Hippocampal formation (tissue), 2 donors: ENCODE measurements at places on chromosomes 16 and 17.
A peak's percentile ranks its signal among the peaks of the same experiment; 100 is the strongest.

- no peak for DNase-seq
Observed at GRCh38 chr17:28599311-28600184, 723 bp upstream of the SPAG5 start.

DNA sequence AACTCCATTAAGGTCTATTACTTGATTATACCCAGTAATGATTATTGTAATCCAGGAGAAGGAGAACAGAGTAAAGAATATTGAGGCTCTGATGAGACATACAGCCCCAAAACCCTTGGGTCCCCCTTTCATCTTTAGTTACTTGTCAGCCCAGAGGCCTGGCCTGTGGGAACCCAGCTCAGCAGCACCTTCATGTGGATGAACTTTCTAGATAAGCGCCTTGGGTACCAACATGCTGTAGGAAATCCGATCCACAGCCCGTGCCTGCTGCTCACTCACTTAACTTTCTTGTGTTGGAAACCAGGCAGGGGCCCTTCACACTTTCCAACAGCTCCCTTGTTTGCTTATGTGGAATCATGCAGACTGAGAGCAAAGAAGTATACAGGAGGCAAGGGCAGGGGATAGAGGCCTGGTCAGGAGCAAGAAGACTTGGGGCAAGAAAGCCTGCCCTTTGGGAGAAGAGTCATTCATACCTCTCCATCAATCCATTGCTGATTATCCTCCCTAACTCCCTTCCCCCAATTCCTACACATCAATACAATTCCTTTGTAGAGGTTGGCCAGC lies 64.0 kb upstream of the SOX9 start:
- no peak for DNase-seq

DNA sequence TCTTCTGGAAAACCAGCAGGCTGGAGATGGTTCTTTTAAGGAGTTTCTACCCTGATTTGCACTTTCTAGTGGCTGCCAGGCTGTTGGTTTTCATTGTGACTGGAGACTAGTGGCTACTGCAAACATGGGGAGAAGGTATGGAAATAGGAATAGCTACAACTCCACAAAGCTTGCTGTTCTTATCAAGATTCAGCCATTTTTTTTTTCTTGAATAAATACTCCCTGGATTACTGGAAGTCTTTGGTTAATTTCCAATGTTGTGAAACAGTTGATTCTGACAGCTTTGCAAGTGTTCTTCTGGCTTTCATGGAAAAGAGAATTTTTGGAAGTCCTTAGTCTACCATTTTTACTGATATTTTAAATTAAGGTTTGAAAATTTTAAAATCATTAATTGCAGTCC lies 277.7 kb downstream of the HS3ST3A1 start:
- DNase-seq = no peak

DNA sequence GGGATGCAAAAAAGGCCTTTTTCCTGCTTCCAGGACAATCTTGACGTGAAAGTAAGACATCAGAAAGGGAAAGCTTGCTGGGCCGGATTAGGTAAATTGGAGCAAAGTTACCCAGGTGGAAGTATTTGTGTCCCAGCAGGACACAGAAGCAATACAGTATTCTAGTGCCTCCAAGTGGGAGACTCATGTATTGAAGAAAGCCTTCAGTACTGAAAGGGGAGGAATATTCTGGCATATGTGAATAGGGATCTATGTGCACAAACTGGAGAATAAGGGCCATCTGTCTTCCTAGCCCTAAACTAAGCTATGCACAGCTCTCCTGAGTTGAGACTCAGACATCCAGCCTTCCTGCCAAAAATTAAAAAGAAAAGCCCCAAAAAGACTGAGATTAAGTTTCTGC lies 327.3 kb upstream of the CDH8 start:
- no peak for DNase-seq

GRCh38 chr17:42760652-42761581 lies at the start of gene RAMP2:
Gene RAMP2, plus strand, starts transcription at chr17:42761227. Its CDS starts 35 bp downstream, at chr17:42761262.
- no peak for DNase-seq

DNA sequence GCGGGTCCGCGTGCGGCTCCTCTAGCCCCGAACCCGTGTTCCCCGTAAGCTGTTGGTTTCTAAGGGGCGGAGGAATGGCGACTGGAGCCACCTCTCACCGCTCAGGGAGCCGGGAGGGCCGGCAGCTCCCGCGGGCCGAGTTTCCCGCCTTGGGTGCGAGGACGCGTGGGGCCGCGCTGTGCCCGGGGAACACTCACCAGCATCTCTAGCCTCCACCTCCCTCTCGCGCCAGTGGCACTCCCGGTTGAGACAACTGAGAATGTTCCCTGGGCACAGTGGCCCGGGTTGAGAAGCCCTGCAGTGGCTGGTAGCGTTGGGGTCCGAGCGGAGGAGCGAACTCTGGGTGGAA lies 560 bp downstream of the TELO2 start:
- no peak for DNase-seq

GRCh38 chr17:80636361-80637018 lies 91.9 kb downstream of the RPTOR start:
- no peak for DNase-seq

DNA sequence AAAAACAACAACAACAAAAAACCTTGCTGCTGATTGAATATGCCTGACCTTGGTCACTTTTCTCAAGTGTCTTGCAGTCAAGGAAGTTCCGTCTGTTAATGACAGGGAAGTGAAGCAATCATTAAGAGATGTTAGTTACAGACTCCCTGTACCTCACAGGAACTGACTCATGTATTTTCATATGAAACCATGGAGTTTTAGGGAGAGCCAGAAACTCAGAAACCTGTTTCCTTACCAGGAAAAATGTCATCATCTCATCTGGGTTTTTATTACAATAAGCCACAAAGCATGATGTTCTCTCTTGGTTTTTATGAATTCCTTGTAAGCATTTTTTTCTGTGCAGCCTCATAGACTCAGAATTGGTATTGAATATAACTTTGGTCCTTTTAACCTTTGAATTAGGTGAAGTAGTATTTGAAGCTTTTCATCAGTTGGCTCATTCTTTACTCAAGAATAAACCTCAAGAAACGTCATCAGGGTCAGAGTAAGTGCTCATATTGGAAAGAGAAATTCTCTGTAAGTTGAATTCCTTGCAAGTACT lies 10.3 kb downstream of the LYRM1 start:
- DNase-seq = no peak

- DNase-seq = no peak
Observed at GRCh38 chr17:38898291-38898679, 27.1 kb upstream of the LASP1NB start.

DNA sequence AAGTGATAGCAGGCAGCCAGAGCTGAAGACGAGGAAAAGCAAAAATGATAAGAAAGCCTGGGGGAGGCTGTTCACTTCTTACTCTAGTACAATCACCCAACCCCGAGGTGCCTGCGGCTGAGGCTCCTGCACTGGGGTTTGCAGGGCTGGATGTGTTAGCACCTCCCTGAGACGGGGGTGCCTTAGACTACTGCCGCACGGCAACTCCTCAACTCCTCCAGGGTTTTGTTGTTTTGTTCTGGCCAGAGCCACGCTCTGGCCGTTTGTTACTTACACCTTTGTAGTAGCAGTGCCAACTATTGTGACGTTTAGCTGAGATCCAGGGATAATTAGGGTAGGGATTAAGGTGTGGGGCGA lies 51.5 kb downstream of the LDHD start:
- no peak for DNase-seq

DNA sequence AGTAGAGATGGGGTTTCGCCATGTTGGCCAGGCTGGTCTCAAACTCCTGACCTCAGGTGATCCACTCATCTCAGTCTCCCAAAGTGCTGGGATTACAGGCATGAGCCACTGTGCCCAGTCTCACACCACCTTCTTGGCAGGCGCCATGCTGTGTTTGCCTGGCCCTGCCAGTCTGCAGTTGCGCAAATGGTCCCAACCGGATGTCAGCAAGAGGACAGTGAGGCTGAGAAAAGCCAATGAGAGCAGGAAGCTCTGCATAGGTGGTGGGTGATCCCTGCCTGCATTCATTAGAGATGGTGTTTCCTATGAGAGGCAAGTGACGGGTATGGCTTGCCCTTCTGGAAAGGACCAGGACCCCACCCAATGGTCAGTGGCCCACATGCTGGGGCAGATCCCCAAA lies 59.3 kb downstream of the PECAM1 start:
- no peak for DNase-seq

GRCh38 chr17:72380737-72381136 lies 259.9 kb downstream of the SOX9 start:
- no peak for DNase-seq

- DNase-seq = no peak
Observed at GRCh38 chr17:11138023-11138422, 103.0 kb upstream of the SHISA6 start.

GRCh38 chr17:7613769-7614424 lies 800 bp downstream of the FXR2 start:
- no peak for DNase-seq

DNA sequence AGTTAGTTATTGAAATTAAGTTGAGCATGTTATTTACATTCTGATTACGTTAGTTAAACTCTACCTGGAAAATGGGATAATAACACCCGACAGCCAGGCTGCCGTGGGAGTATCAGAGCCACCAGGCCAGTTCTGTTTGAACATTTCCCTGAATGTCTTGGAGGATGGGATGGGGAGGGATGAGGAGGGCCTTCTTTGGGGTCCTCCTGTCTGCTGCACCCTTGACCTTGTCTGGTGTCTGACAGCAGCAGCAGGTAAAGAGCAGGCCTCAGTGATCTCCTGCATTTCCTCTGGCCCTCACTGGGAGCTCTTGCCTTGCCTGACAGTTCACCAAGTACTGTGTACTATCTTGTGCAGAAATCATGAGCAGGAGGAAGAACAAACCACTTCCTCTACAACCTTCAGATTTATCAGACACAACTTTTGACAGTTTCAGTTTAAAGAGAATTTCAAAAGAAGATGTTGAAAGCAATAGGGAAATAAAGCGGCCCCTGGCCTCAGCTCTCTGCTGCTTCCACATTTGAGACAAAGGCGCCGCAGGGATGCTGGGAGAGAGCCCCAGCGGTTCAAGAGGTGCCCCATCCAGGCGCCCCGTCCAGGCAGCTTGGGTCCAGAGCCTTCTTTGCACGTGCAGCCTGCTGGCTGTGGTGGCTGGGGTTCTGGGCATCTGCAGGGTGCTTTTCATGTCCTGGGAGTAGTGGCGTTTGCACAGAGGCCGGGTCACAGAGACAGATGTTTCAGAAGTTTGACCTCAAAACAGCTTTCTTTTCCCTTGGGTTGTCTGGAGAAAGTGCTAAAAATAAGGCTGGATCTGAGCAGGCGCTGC lies 25.3 kb downstream of the CMIP start:
- DNase-seq = peak; percentile 26

- no peak for DNase-seq
Observed at GRCh38 chr17:45273551-45273957, 11.7 kb upstream of the SPATA32 start.

DNA sequence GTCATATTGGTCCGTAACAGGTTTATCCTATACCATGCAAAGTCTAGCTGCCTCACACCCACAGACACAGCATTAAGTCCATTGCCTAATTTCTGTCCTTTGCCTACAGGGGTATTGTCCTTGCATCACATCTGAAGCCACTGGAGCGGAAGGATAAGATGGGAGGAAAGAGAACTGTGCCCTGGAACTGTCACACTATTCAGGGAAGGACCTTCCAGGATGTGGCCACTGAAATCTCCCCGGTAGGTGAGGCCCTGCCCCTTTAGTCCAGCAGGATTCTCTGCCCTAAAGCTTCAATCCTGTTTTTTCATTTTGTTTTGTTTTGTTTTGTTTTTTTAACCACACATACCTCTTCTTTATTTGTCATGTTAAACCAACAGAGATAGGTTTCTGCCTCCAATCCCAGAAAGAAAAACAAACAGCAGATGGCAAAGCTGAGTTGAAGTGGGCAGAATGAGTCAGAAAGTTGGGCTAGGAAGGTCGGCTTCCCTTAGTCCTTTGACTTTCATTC lies 2.2 kb upstream of the EFTUD2 start:
- no peak for DNase-seq

- peak; percentile 100 for DNase-seq
Observed at GRCh38 chr17:81394921-81395599, at the start of gene BAHCC1. Gene BAHCC1, plus strand, starts transcription at chr17:81395457. Its CDS starts 4,283 bp downstream, at chr17:81399740.

- DNase-seq = no peak
Observed at GRCh38 chr16:11783319-11784037, 13.6 kb downstream of the ZC3H7A start.

DNA sequence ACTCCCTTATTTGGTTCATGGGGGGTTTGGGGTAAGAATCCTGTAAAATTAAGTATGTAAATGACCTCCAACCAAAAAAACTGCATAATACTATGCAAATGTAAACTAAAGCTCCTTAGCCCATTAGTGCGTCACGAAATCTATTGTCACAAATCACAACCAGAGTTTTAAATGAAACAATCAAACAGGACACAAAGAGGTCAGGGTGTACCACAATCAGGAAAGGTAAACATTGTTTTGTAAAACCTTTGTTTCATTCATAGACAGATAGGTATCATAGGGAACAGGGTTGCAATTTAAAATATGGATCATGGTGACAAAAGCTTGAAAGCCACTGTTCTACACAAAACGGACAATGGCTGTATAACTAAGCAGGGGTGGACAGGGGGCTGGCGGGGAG lies 61.0 kb downstream of the ARHGAP17 start:
- no peak for DNase-seq

DNA sequence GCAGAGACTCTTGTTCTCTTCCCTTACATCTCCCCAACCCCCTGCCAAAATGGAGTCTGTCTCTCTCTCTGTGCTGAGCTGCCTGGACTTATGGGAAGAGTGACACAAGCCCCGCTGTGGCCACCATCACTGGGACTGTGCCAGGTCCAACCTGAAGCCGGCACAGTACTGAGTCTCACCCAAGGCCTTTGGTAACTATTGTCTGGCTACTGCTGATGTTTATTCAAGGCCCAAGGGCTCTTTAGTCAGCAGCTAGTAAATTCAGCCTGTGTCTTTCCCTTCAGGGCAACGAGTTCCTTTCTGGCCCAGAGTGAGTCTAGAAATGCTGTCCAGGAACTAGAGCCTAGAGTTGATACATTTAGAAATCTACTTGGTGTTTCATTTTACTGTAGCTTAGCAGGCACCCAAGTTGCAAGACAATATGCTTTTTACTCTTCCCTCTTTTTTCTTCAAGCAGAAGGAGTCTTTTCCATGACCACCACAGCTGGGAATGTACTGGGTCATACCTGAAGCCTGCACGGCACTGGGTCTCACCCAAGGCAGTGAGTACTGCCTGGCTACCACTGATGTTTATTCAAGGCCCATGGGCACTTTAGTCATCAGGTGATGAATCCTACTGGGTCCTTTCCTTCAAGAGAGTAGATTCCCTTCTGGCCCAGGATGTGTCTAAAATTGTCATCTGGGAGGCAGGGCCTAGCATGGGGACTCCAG lies 17.7 kb downstream of the EFCAB5 start:
- no peak for DNase-seq
